Neural crest cell (in vitro differentiated cells): ENCODE measurements at places on chromosomes 7 and 10. TPM values are rescaled to one million over a fixed set of nuclear protein-coding genes. Genes with fewer than 3 reads are reported as not detected.

Gene SPDYE3
- not detected in 2 replicates for total RNA-seq

Gene NYAP1
- total RNA-seq: 4.8 and 5.2 TPM in 2 replicates

Gene GDF2
- not detected in 2 replicates for total RNA-seq

Gene GPR26
- total RNA-seq: not detected in 2 replicates

Gene GPER1
- total RNA-seq: 0.91 and 1.1 TPM in 2 replicates

Gene GUSB
- 50.4 and 51.9 TPM in 2 replicates for total RNA-seq

Gene CALHM3
- not detected in 2 replicates for total RNA-seq

Gene YKT6
- total RNA-seq: 95.9 and 97.4 TPM in 2 replicates

Gene FAM25A
- not detected in 2 replicates for total RNA-seq

Gene DNAJC12
- 3.8 and 4.1 TPM in 2 replicates for total RNA-seq

Gene HILPDA
- total RNA-seq: 46.7 and 51.9 TPM in 2 replicates

Gene ARF5
- 151 and 160 TPM in 2 replicates for total RNA-seq

Gene MOGAT3
- not detected in 2 replicates for total RNA-seq

Gene DOCK4
- 14.1 and 15.3 TPM in 2 replicates for total RNA-seq

Gene SLC13A1
- total RNA-seq: not detected in 2 replicates

Gene METTL27
- total RNA-seq: 1.7 and 2.3 TPM in 2 replicates

Gene UPP1
- total RNA-seq: 18.9 and 23.1 TPM in 2 replicates

Gene CLCN1
- total RNA-seq: 0.09 TPM in 1 of 2 replicates, not detected in the other

Gene HTR7
- total RNA-seq: 0.09 TPM in 1 of 2 replicates, not detected in the other

Gene OR6B1
- not detected in 2 replicates for total RNA-seq

Gene ALOX5
- not detected in 2 replicates for total RNA-seq
